ENCODE measurements at places on chromosomes 2 and 18.

DNA sequence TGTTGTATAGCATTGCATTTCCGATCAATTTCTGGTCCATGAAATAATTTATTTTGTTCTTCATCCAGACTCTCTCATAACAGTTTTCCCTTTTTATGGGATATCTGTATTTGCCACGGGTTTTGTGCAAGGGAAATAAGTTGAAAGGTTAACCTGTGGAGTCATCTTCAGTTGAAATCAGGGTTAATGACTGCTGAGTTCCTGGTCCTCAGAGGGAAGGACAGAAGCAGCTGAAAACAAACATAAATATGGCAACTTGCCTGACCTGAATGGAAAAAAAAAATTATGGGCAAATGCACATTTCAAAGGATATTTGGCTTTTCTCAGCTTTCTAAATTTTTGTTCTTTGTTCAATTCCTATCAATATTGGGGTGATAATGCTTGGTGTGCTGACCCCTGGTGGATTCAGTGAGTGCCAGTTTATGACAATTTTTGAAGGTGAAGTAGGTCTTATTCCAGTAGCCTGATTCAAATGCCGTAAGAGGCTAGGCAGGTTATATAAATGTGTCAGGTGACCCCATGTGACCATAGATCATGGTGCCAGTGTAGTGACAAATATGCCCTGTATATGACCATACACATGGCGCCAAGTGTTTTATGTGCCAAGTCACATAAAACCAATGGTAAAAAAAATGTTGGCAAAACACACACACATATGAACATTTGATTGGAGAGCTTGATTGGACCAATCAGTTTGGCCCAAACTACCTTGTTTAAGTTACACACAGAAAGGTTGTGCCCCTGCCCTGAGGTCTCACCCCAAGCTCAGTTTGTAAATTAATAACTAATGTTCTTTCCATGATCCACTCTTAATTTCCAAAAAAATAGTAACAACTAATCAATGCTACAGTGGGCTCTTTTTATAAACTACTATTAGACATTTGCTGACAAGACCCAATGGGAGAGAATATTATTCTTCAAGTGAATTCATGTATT lies 47.6 kb upstream of the FAM124B start:
- peak; percentile 13 for DNase-seq

- no peak for DNase-seq
These were observed 45.7 kb downstream of the PSD4 start for GRCh38 chr2:113219525-113219888.

- no peak for DNase-seq
These were observed 36.4 kb downstream of the ICOS start for GRCh38 chr2:203973000-203973399.

DNA sequence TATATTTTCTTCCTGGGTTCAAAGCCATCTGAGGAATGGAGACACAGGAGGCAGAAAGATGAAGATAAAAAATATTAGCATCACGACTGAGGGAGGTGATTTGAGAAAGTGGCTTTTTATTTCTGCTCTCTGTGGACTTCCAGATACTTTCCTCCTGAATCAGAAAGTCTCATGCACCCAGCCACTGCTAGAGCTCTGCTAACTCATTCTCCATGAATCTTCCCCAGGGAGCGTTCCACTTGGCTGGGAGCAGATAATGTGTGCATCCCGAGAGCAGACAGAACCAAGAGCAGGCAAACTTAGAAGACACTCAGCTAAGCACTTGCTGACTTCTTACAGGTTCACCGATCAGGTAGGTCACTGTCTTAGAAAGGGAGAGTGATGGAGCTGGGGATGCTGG lies 264.1 kb upstream of the THUMPD2 start:
- DNase-seq: no peak

DNA sequence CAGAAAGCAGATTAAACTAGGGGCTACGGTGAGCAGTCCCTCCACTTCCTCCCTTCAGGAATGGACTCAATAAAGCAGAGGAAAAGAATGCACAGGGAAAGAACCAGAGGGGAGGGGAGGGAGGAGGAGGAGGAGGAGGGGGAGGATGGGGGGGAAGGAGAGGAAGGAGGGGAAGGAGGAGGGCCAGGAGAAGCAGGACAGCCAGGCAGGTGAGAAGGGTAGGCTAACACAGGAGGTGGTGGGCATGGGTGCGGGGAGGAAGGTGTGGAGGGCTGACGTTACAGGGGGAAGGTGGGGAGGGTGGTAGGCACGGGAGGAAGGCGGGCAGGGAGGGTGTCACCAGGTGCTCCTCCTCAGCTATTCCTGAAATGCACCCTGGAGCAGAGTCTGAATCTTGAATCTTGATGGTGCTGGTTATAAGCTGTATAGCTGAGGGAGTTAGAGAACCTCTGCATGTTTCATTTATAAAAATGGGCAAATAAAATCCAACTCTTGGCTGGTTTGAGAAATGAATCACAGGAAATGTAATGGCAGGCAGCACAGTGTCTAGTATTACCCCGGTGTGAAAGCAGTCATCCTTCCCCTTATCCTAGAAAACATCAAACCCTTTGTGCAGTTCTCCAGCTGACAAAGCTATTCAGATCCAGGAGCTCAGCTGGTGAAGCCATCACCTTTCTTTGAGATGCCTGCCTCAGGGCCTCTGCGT lies 3.4 kb downstream of the TMEM18 start:
- no peak for DNase-seq

GRCh38 chr2:216653093-216653799 lies 20.0 kb downstream of the IGFBP2 start:
- DNase-seq: no peak

- no peak for DNase-seq
These were observed 61.3 kb upstream of the TXNDC2 start for GRCh38 chr18:9824474-9824832.

- no peak for DNase-seq
These were observed 122.1 kb upstream of the RBMS1 start for GRCh38 chr2:160615706-160616105.

DNA sequence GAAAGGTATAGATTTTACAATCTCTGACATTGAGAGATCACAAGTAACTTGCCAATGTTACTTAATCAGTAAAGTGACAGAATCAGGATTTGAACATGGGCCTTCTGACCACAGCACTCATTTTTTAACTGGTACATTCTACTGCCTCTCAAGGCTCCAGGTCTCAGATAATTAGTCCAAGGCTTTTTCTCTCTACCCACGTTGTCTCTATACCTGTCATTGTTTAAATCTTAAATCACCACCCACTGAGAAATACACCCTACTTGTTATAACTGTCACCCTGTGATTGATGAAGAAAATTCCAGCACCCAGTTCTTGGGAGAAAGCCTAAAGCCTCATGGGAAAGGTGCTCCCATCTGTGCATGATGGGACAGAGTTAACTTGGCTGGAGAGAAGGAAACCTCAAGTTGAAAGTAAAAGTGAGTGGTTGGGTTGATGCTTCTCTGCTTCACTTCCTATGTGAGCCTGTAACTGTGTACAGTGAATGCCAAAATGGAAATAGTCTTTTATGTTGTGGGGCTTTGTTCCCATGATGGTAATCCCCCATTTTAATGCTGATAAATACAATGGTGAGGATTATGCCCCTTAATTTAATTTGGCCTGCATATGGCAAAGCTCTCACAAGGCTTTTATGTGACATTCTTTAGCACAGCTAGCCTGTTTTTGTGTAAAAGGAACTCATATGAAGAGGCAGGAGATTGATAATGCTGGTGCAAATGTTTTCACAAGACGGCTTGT lies 190.1 kb upstream of the SP5 start:
- no peak for DNase-seq

GRCh38 chr18:74841248-74841647 lies 243.6 kb downstream of the ZNF407 start:
- no peak for DNase-seq

DNA sequence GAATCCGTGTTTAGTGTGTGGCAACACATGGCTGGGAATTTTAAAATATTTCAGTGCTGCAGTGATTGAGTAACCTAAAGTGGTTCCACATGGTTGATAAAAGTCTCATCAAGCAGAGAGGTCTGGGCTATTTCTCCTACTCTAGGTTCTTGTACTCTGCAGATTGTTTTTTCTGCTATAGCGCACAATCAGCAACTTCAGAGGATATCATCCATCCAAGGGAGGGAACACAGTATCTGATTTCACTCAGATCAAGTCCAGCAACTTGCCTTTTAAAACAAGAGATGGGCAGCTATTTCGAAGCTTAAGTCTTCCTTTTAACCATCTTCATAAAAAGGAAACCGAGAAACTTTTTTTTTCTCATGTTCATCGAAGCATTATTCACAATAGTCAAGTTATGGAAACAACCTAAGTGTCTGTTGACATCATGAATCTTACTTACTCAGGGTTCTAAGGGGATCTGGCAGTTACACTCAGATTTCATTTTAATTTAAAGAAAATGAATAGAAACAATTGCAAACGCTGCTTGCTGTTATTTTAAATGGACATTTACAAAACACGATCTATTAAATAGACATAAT lies 172.7 kb upstream of the TRIB2 start:
- no peak for DNase-seq

DNA sequence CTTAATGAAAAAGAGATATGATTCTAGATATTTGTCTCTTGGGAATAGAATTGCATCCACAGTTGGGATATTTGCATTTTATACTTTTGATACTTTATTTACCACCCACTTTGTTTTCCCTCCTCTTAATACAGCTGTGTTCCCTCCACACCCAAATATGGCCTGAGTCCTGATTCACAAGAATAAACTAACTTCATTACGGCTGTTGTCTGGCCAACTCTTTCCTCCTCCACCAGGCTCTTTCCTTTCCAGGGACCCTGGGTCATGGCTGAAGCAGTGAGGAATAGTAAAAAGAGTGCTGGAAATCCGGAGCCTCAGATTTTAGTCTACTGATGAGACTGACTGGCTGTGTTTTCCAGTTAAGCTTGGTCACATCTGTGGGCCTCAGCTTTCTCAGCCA lies 48.4 kb upstream of the STAM2 start:
- no peak for DNase-seq

GRCh38 chr2:21318263-21318662 lies 194.5 kb downstream of the TDRD15 start:
- no peak for DNase-seq

- no peak for DNase-seq
These were observed 83.9 kb upstream of the SLC39A10 start for GRCh38 chr2:195572895-195573683.

GRCh38 chr2:22420076-22420475 lies 964.9 kb upstream of the KLHL29 start:
- DNase-seq: no peak

GRCh38 chr2:141957827-141958450 lies 172.9 kb downstream of the LRP1B start:
- DNase-seq: no peak

GRCh38 chr18:50819728-50820378 lies at the start of gene MRO:
TSS of gene MRO (minus strand) at chr18:50820016. CDS start at chr18:50809400, 10,616 bp downstream.
- DNase-seq: peak; percentile 40

DNA sequence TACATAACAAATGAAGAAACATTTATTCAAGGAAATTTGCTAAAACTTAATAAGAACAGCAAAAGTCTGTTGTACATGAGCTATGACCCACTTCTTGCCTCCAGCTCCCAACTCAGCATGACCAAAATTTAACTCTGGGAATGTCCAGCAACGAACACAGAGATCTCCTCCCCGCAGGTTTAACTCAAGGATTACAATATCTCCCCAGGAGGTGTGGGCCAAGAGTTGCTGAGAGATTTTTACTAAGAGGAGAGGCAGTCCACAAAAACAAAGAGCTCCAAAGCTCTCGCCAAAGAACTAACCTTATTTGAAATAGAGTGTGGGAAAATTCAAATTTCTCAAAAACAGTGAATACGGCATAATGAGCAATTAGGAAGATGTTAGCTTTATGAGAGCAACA lies 318.5 kb downstream of the GRB14 start:
- no peak for DNase-seq

DNA sequence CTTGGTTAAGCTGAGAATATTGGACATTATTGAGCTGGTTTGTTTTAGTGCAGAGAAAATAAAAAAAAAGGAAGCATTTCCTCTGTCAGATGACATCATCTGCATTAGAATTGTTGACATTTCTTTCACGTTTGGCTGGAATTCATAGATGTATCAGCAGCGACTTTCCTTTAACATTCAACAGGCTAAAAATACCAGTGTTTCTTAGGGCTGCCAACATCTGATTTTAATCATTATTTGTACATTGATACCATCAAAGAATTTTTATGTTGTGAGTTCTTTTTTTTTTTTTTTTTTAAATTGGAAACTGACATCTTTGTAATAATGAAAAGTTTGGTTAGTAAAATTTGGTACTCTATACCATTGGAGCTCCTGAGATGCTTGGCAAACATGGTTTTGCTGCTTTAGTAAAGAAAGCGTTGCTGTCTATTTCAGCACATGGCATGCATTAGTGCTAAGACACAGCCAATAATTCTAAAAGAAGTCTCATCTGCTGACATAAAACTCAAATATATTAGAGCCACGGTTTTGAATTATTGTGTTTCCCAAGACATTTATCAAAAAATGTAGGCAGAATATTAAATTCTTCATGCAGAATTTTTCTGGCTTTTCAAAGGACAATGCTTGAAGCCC lies 33.6 kb downstream of the GTF2A1L start:
- no peak for DNase-seq

DNA sequence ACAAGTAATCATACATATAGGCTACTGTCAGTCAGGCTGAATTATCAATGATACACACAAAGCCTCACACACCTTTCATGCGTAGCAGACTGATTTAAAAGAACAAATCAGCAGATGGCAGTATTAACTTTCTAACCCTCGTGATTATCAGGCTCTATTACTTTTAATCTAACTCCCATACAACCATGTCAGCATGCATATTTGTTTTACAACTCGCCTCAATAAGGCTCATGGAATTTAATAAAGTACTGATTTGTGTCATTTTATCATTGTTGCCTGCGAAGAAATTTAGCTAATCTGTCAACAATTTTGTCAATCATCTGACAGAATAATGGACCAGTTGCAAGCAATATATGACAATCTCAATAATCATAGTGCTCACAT lies 82.8 kb downstream of the SLC25A12 start:
- DNase-seq: peak; percentile 26

DNA sequence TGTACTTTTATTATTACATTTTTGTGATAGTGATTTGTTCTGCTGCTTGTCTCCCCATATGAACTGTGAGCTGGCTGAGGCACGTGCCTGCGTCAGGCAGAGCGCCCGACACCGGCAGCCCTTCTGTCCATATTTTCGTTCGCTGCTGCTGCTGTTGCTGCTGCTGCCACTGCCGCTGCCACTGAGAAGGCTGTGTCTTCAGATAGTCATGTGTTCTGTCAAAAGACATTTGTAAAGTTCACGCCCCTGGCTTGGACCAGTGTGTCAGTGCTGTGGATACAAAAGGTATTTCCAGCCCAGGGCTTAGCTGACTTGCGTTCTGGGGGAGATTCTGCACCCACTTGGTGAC lies 47.0 kb downstream of the TWIST2 start:
- no peak for DNase-seq

- DNase-seq: no peak
These were observed 98.0 kb downstream of the PTGR3 start for GRCh38 chr18:75110846-75111415.

GRCh38 chr2:12970861-12971260 lies 254.1 kb downstream of the TRIB2 start:
- DNase-seq: no peak

GRCh38 chr2:198040835-198041234 lies 236.4 kb downstream of the PLCL1 start:
- DNase-seq: no peak

Data from hematopoietic multipotent progenitor cell treated with erythropoietin and hydrocortisone succinate and interleukin-3 and kit ligand, for 15 days (in vitro differentiated cells).